ENCODE measurements at places on chromosomes 6 and 20. TPM values are rescaled to one million over a fixed set of nuclear protein-coding genes. Genes with fewer than 3 reads are reported as not detected.

GRCh38 chr6:119012521-119012920 lies 65.9 kb downstream of the FAM184A start:
- H3K36me3 ChIP-seq, result no peaks in the 10 kb centered on the region
- DNase-seq, result no peak
- H3K4me3 ChIP-seq, result no peak overlapping the region
- H3K4me1 ChIP-seq, result no peaks in the 10 kb centered on the region
- H3K27ac ChIP-seq, result no peak overlapping the region

GRCh38 chr20:20334489-20334888 lies 33.4 kb upstream of the INSM1 start:
- H3K27me3 ChIP-seq, result no peaks in the 10 kb centered on the region
- no peak for DNase-seq
- H3K4me3 ChIP-seq, result no peak overlapping the region
- no peaks in the 10 kb centered on the region for H3K36me3 ChIP-seq
- no peaks in the 10 kb centered on the region for H3K4me1 ChIP-seq

DNA sequence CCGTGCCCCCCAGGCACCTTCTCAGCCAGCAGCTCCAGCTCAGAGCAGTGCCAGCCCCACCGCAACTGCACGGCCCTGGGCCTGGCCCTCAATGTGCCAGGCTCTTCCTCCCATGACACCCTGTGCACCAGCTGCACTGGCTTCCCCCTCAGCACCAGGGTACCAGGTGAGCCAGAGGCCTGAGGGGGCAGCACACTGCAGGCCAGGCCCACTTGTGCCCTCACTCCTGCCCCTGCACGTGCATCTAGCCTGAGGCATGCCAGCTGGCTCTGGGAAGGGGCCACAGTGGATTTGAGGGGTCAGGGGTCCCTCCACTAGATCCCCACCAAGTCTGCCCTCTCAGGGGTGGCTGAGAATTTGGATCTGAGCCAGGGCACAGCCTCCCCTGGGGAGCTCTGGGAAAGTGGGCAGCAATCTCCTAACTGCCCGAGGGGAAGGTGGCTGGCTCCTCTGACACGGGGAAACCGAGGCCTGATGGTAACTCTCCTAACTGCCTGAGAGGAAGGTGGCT lies 960 bp downstream of the TNFRSF6B start:
- DNase-seq, result peak; percentile 20
- H3K27ac ChIP-seq, result no peak overlapping the region
- peaks cover 8% of the 10 kb centered on the region for H3K4me1 ChIP-seq
- no peaks in the 10 kb centered on the region for H3K36me3 ChIP-seq

- DNase-seq, result no peak
- H3K4me1 ChIP-seq, result no peaks in the 10 kb centered on the region
- no peak overlapping the region for H3K4me3 ChIP-seq
- no peaks in the 10 kb centered on the region for H3K27me3 ChIP-seq
- no peak overlapping the region for H3K27ac ChIP-seq
Measured at GRCh38 chr20:19099596-19100545, 112.6 kb upstream of the SLC24A3 start.

GRCh38 chr6:7431313-7431673 lies 41.7 kb downstream of the RIOK1 start:
- H3K4me3 ChIP-seq, result no peak overlapping the region
- H3K36me3 ChIP-seq, result no peaks in the 10 kb centered on the region
- H3K4me1 ChIP-seq, result no peaks in the 10 kb centered on the region
- DNase-seq, result no peak
- H3K27ac ChIP-seq, result no peak overlapping the region

The PBOV1 gene
- total RNA-seq, result not detected

DNA sequence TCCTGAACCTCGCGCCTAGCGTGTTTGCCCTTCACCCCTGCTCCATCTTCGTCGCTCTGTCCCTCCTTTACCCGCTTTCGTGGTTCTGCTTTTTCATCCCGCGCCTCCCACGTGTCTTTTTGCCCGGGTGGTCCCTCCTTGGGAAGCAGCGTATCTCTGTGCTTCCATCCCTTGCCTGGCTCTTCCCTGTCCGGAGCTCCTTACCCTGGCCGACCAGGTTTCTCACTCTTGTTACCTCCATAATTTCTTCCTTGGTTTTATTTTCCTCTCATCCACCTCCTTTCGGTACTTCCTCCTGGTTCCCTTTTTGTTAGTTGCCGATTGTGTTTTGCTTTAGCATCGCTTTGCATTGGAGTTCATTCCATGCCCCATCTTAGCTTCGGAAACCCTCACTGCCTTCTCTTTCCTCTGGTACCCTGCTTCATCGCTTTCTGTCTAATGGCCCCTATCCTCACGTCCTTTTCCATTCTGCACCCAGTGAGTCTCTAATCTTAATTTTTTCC lies 735 bp downstream of the FAM135A start:
- H3K27ac ChIP-seq, result peak overlapping the region; percentile 93
- H3K4me1 ChIP-seq, result peaks cover 3% of the 10 kb centered on the region
- no peak for DNase-seq
- peak overlapping the region; percentile 76 for H3K4me3 ChIP-seq
- no peaks in the 10 kb centered on the region for H3K36me3 ChIP-seq

The MOG gene
- total RNA-seq, result not detected

The FERMT1 gene
- under 0.01 TPM for total RNA-seq

The TMEM200A gene
- 24.9 TPM for total RNA-seq

GRCh38 chr6:31173406-31173805 lies 2.9 kb upstream of the POU5F1 start:
- H3K27me3 ChIP-seq, result no peaks in the 10 kb centered on the region
- DNase-seq, result no peak
- no peak overlapping the region for H3K4me3 ChIP-seq
- H3K4me1 ChIP-seq, result no peaks in the 10 kb centered on the region

DNA sequence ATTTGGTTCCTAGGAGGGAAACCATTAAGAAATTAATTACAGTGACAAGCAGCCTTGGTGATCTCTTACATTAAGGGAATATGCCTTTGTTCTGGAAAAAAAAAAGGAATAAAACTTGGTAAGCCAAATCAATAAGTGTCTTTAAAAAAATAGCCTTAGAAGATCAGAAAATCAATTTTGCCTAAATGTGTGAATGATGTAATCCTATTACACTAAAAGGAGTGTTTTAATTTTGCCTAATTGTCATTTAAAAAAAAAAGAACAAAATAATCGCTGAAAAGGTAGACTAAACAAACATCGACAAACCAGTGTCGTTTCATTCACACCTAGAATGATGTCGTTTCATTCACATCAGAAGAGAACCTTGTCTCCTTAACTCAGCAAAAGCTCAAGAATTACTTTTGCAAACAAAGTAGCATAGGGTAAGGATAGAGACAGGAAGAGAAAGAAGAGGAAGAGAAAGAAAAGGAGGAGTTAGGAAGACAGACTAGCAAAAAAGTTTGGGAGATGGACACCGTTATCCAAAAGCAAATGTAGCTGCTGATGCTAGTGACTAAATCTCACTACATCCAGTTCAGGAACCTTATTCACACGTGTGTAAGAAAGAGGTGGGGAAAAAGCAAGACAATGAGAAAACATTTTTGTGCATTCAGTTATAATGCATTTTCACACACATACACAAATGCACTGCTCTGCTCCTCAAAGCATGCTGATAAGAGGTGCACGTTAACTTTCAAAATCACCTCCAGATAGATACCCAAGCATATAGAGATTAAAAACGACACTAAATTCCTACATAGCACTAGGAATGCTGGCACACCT lies 60.6 kb downstream of the HIVEP2 start:
- H3K4me3 ChIP-seq, result peak overlapping the region; percentile 9
- no peaks in the 10 kb centered on the region for H3K27me3 ChIP-seq
- DNase-seq, result no peak
- H3K36me3 ChIP-seq, result no peaks in the 10 kb centered on the region

The HMGCLL1 gene
- 1.5 TPM for total RNA-seq

The NKAIN4 gene
- not detected for total RNA-seq

The TXLNB gene
- 2.1 TPM for total RNA-seq

The SOX18 gene
- total RNA-seq, result 6.7 TPM

The HLA-DMB gene
- total RNA-seq, result 16.9 TPM

The SEMG1 gene
- total RNA-seq, result not detected

The HLA-DPB1 gene
- total RNA-seq, result 108 TPM

The TSPO2 gene
- not detected for total RNA-seq

DNA sequence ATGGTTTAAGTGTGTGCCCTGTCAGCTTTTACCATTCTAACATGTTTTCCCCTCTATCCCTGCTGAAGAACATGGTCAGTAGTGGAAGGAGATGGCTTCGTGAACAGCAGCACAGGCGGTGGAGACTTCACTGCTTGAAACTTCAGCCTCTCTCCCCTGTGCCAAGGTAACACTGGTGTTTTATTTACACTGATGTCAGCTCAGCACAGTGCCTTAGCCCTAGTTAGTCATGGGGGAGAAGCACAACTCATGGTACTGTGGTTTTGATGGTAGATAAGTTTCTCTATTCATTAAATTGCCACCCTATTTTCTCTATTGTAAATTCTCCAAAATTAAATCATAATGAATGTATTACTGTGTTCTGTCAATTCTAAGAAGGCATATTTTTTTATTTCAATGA lies 56.6 kb downstream of the MTHFD1L start:
- H3K27me3 ChIP-seq, result no peaks in the 10 kb centered on the region
- no peak for DNase-seq

DNA sequence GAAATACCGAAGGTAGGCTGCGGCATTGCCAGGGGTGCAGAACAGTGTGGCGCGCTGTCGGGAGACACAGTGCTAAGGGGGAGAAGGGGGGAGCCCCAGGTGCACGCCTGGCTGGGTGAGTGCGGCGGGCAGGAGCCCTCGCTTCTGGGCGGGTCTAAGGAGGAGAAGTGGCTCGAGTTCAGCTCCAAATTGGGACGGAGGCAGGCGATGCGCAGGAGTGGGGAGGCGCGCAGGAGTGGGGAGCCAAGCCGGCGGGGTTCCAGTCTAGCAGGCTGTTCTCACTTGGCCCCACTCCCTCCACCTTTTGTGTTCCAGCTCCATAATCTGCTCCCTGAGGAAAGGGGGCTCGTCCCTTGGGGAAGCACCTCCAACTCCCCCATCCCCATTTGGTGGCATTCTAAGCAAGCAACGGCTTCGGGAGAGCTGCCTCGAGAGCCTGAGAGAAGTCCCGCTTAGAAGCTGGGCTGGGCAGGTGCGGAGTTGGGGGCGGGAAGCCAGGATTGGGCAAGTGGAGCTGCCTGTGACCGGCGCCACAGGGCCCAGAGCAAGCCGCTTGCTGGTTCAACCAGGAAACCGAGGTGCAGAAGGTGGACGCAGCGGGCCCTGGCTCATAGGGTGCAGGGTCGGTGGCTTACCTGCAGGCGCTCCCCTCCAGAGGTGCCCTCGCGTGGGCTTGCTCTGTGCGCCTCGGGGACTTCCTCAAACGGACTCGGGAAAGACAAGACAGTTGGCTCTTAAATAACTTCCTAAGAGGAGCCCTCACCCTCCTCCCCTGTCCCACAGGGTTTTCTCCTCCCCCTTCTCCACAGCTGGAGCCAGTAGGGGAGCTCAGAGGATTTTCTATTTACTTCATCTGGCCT lies at the start of gene F13A1:
TSS of gene F13A1 (minus strand) at position 711 of the 860 bp plus-strand sequence. CDS start 1,998 bp downstream, outside the sequence.
- H3K36me3 ChIP-seq, result no peaks in the 10 kb centered on the region
- no peak within 1 kb of the TSS for H3K27ac ChIP-seq
- H3K4me3 ChIP-seq, result no peak within 1 kb of the TSS
- no peaks in the 10 kb centered on the region for H3K27me3 ChIP-seq
- H3K4me1 ChIP-seq, result no peaks in the 10 kb centered on the region

DNA sequence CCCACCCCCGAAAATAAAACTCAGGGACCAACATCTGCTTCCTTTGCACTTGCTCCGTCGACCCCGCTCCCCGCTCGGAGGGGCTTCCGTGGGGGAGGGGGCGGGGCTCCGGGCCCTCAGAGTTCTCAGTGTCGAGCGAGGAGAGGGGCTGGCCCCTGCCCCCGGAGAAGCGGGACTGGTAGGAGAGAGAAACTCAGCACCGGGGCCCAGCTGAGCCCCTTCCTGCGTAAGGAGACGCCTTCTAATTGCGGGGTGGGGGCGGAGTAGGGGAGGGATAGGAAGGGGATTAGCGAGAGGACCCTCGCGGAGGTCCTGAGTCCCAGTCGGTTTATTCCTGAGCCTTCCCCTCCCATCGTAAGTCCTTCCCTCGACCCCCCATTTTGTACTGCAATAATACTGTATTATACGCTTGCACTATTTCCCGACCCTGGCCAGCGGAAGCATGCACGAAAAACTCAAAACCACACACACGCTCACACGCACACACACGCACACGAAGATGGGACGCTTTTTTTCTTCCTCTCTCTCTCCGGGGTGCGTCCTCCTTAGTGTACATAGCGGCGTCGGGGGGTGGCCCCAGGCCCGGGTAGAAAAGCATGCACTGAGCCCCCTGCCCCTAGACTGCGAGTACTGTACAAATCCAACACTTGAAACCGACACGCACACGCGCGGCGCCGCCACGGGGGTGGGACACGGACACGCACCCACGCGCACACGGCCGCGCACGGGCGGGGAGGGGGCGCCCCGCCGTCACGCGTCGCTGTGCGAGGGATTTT lies 22.1 kb upstream of the SLC22A7 start:
- peak overlapping the region; percentile 6 for H3K4me3 ChIP-seq
- no peaks in the 10 kb centered on the region for H3K36me3 ChIP-seq
- no peaks in the 10 kb centered on the region for H3K27me3 ChIP-seq
- no peak for DNase-seq

The PERP gene
- total RNA-seq, result 17.6 TPM

The BACH2 gene
- total RNA-seq, result 15.0 TPM

The MAPK13 gene
- 2.6 TPM for total RNA-seq

DNA sequence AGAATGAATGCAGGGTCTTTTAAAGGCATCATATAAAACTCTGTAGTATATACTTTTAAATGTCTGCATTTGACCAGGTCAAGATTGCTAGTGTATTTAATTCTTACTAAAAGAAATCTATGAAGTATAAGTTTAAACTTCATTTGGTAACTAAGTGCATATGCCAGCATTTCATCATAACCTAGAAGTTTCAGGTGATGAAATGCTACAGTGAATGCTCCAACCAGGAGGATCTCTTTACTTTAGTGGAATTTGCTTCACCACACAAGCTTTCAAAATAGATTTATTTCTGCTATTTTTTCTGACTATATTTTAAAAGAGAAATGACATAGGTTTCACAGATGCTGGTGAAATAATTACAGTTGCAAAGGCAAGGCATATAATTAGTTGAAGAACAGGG lies 141.9 kb downstream of the HIVEP2 start:
- no peaks in the 10 kb centered on the region for H3K36me3 ChIP-seq
- H3K27me3 ChIP-seq, result no peaks in the 10 kb centered on the region
- H3K4me1 ChIP-seq, result no peaks in the 10 kb centered on the region
- DNase-seq, result no peak
- H3K27ac ChIP-seq, result no peak overlapping the region
- H3K4me3 ChIP-seq, result no peak overlapping the region

GRCh38 chr20:36872852-36873251 lies 3.1 kb upstream of the TLDC2 start:
- H3K27me3 ChIP-seq, result no peaks in the 10 kb centered on the region
- H3K27ac ChIP-seq, result no peak overlapping the region
- no peak overlapping the region for H3K4me3 ChIP-seq
- H3K4me1 ChIP-seq, result no peaks in the 10 kb centered on the region
- no peak for DNase-seq

DNA sequence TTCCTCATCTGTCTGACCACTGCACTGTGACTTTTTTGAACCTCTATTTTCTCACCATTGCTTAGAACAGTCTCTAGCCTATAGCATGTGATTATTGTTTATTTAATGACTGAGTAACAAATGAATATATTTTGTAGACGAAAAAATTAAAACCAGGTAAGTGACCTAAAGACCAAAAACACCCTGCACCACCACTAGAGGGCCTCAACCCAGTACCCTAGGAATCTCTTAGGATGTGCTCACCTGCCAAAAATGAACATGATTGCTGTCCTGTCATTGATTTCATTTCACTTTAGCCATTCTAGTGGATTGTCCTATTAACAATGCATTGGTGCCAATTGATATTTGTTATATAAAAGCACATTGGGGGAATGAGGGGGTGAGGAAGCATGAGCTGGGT lies 199.1 kb downstream of the COL9A1 start:
- H3K4me3 ChIP-seq, result no peak overlapping the region
- H3K4me1 ChIP-seq, result no peaks in the 10 kb centered on the region
- no peaks in the 10 kb centered on the region for H3K27me3 ChIP-seq
- no peak for DNase-seq
- no peak overlapping the region for H3K27ac ChIP-seq
- H3K36me3 ChIP-seq, result no peaks in the 10 kb centered on the region
